ENCODE measurements at places on chromosomes 3 and 15. TPM values are rescaled to one million over a fixed set of nuclear protein-coding genes. Genes with fewer than 3 reads are reported as not detected.

Gene CFAP20DC
- total RNA-seq, result 3.3 TPM

Gene CCDC33
- 2.9 TPM for total RNA-seq

Gene LCMT2
- 6.3 TPM for total RNA-seq

Gene SCAANT1
- total RNA-seq, result not detected

Gene ARRDC4
- total RNA-seq, result 27.7 TPM
